ENCODE measurements at places on chromosomes 1 and 21.

DNA sequence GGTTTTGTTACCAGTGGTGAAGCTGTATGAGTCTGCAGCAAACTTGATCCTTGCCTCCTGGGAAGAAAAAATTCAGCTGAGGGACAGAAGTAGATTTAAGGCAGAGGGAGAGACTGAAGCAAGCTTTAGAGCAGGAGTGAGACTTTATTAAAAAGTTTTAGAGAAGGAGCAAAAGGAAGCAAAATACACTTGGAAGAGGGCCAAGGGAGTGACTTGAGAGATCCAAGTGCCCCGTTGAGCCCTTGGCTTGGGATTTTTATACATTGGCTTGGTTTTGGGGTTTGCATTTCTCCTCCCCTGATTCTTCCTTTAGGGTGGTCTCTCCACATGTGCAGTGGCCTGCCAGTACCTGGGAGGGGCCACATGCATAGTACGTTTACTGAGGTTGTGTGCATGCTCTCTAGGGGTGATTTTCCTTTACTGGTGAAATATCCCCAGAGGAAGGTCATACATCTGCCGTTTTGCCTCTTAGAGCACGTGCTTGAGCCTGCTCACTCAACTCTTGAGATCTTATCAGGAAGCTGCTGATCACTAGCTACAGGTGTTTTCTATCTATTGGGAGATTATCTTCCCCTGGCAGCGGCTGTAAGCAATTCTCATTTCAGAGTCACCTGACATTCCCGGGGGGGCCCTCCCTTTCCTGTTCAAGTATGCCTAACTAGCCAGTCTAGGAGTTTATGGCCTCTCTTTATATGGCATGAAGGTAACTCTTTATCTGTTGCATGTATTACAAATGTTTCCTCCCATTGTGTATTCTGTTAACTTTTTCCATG is 20.3 kb downstream of the FASLG start:
- no peak for DNase-seq

DNA sequence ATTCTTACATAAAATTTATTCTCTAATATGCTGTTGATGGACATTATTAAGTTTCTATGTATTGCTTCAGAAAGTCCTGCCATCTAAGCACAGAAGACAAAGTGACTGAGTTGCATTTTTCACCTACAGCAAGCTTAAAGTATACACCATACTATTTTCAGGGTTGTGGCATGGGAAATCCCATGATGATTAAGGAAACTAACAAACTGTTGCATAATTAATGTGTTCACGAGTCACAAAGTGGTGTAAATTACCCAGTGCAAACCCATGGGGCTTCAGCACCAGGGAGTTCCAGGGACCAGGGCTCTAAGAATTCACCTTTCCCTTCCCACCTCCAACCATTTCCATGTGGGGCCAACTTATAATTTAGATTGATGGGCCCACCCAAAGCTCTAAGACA is 81.9 kb upstream of the NR5A2 start:
- DNase-seq = no peak

DNA sequence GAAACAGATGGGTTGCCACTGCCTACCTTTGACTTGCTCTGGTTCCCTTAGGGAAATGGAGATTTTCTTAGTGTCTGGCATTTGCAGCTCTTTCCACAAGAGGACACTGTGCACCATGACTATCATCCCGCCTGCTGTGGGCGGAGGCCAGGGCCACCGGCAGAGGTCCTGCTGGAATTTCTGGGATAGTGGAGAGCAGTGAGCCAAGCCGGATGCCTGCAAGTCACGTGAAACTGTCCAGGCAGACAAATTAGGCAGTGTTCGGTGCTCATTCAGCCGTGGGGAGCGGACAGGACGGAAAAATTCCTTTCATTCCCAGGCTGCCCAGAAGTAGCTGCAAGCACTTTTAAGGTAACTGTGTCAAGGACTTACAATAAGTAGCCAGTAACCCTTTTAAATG is 43.4 kb downstream of the IGSF5 start:
- DNase-seq = no peak

DNA sequence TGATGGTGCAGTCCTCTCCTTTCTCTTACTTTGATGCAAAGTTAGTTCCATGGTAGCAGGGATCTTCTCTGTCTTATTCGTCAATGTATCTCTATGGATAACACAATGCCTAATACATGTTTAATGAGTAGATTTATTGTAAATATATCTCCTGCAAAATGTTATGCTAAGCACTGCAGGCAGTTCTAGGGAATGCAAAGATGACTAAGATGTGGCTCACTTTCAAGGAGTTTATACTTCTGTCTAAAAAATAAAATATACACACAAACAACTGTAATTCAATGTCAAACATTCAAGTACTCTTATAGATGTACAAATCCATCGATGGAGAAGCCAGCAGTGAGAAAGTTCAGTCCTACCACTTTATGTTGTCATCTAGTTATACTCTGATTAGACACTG is 194.3 kb downstream of the KCTD3 start:
- no peak for DNase-seq

DNA sequence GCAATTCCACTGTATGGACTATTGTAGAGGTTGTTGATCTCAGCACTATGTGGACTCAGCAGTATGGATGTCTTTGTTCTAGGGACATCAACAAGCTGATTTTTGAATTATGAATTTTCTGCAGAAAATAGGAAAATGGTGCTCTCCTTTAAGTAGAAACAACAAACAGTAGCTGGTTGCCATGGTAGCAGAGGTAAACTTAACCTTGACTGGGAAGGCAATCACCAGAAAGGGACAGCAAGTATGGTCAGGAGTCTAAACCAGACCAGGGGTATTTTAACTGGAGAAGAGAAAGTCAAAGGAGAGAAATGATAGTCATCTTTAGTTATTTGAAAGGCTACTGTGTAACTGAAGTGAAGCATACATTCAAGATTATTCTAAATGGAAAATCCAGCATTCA is 22.3 kb downstream of the WLS start:
- no peak for DNase-seq

GRCh38 chr1:26702680-26703038 is 6.8 kb downstream of the ARID1A start:
- DNase-seq = no peak

- no peak for DNase-seq
Observed at GRCh38 chr1:32208891-32209328, at the start of gene DCDC2B. DCDC2B (plus strand) TSS chr1:32209089; CDS start chr1:32209094, 5 bp downstream.

DNA sequence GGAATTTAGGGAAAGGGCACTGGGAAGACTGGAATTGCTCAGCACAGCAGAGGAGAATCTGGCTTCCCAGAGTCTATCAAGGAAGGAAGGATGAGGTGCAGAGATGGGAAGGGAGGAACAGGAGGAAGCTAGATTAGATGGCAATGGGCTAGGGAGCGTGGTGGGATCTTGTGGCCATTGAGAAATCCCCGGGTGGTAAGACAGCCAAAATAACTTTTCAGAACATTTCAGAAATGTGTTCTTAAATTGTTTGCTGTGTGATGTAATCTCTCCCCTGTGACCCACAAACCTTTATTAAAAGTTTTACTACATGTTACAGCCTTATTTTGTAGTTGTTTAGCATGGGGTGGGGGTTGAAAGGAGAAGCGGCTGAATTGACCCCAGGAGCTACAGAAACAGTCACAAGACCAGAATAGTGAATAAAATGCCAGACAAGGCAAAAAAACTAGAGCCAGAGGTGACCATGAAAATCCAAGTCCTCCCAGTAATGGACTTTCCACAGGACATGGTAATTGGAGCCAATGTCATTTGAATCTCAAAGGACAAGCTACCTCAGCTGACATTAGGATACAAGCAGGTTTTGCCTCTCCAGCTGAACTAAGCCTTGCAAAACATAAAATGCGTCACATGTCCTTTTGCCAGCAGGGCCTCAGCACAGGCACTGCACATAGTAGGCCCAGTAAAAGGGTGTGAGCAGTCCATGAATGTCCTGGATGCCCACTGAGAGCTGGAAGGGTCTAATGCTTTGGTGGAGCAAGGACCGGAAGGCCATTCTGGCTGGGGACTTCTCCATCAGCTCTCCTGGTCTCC is 980 bp upstream of the AHCYL1 start:
- no peak for DNase-seq

DNA sequence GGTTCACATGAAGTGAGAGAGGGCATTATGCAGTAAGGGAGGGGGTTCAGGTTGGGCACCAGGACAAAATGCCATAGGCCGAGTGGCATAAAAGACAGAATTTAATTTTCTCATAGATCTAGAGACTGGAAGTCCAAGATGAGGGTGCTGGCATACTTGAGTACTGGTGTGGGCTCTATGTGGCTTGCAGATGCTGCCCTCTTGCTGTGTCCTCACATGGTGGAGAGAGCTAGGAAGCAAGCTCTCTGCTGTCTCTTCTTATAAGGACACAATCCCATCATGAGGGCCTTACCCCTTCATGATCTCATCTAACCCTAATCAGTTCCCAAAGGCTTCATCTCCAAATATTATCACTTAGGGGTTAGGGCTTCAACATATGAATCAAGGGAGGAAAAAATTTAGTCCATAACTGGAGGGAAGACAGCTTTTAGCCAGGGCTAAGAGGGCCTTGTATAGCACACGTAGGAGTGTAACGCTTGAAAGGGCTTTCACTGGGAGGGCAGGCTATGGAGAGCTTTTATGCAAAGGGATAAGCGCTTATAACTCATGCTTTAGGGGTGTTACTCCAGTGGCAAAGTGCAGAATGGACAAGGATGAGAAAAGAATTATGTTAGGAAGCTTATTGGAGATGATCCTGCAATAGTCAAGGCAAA is 64.5 kb downstream of the PLPPR5 start:
- DNase-seq = no peak

DNA sequence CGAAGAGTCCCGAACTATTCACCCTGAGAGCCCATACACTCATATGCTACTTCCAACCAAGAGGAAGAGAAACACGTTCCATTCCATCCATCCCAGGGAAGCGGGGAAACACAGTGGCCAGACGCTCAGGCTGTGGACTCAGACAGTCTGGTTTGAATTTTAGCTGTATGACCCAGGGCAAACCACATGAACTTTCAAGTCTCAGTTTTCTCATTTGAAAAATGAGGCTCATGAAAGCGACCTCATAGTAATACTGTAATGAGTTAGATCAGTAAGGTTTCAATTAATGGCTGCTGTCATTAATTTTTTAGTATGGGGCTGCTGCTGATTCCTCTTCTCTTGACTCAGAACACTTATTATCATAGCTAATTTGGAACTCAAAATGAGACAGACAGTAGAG is 1.5 kb downstream of the FCRL4 start:
- no peak for DNase-seq

DNA sequence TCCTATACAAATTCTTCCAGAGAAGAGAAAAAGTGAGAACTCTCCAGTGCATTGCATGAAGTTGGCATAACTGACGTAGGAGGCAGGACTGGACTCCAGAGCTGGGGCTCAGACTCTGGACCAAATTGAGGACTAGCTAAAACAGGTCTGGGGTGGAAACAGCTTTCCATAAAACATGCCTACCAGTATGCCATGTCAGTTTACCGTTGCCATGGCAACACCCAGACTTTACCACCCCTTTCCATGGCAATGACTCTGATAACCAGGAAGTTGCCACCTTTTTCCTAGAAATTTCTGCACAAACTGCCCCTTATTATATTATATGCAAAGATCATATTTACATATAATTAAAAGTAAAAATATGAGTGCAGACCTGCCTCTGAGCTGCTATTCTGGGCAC is 8.9 kb upstream of the ZBTB8B start:
- DNase-seq = no peak

- no peak for DNase-seq
Observed at GRCh38 chr1:202197653-202198365, 4.2 kb downstream of the LGR6 start.

GRCh38 chr1:76137746-76138145 is 63.2 kb downstream of the ST6GALNAC3 start:
- DNase-seq = no peak

DNA sequence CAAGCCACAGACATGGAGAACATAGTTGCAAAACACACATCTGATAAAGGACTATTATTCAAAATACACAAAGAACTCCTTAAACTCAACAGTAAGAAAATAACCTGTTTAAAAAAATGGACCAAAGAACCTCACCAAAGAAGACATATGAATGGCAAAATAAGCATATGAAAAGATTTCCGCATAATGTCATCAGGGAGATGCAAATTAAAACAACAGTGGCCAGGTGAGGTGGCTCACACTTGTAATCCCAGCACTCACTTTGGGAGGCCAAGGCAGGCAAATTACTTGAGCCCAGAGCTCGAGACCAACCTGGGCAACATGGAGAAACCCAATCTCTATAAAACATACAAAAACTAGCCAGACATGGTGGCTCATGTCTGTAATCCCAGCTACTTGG is 50.4 kb downstream of the PRPF38A start:
- DNase-seq = no peak

DNA sequence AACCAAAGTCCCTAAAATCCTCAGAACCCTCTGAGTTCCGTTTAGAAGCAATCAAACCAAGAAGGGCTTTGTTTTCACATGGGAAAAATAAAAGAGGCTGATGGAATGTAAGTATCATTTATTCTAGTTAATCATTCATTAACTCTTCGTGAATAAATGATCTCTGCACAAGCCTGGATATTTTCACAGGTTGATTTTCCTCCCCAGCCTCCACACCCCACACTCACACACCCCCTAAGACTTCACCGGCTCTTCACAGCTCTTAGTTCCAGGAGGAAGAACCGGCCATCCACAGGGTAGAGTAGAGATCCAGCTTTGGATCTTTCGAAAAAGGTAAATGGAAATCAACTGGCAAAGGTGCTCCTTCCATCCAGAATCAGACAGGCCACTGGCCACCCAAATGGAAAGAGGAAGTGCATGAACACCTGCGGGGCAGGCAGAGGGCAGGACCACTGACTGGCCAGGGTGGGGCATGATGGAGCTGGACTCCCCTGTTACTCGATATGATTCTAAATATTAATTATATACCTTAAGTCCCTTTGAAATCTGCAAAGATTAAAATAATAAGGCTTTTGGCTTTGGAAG is 10.0 kb downstream of the C1orf198 start:
- no peak for DNase-seq

DNA sequence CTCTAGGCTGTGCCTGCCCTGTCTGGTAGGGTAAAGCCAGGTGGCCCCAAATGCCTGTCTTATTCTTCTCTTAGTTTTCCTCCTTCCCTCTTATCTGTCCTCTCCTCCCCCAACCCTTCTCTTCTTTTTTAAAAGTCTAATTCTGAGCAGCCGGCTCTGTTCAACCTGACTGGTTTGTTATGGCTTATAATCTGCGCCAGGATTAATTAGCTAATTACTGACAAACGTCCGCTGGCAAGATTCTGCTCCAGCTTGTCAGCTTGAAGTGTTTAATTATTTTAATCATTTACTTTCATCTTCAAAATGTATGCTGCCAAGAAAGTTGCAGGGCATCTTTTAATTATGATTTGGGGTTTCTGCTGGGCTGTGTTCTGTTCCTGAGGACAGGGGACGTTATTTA is 27.2 kb upstream of the PSMB2 start:
- DNase-seq = no peak
